ENCODE measurements at places on chromosomes 12 and 14.

- DNase-seq, result no peak
Measured at GRCh38 chr12:91273560-91273959, 90.9 kb upstream of the DCN start.

- no peak for DNase-seq
Measured at GRCh38 chr12:16325426-16325825, 22.0 kb upstream of the MGST1 start.

- DNase-seq, result no peak
Measured at GRCh38 chr12:62328296-62328921, 68.2 kb downstream of the USP15 start.

GRCh38 chr14:22084393-22085281, 411.0 kb upstream of the OR4E1 start:
- DNase-seq, result peak; percentile 4

- no peak for DNase-seq
Measured at GRCh38 chr12:110906083-110906482, 14.3 kb downstream of the MYL2 start.

DNA sequence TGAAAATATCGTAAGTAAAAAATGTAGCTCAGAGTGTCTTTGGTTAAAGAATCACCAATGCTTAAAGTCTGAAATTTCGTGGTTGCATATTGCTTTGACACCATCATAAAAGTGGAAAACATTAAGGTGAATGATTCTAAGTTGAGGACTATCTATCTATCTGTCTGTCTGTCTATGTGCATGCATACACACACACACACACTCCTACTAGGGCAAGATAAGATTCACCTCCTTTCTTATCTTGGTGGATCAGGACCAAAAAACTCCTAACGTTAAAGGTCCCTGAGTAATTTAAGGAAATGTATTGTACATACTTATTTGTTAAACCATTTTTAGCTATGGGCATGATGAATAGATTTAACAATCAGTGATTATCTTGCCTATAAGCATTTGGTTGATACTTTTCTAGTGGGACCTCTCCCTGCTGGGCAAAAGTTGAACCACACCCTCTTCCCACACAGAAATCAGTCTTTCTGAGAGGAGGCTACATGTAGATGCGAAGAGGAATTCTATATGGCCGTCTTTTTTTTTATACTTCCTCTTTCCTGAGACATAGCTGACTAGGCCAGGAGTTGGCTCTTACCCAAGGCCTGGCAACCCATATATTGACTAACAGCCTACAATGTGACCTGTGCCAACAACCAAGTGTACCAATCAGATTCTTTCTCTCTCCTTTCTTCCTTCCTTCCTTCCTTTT, 19.3 kb upstream of the LLPH start:
- no peak for DNase-seq

DNA sequence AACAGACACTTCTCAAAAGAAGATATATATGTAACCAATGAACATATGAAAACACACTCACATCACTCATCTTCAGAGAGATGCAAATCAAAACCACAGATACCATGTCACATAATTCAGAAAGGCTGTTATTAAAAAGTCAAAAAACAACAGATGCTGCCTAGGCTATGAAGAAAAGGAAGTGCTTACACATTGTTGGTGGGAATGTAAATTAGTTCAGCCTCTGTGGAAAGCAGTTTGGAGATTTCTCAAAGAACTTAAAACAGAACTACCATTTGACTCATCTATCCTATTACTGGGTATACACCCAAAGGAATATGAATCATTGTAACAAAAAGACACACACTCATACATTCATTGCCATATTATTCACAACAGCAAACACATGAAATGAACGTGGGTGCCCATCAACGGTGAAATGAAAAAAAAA, 35.1 kb downstream of the EIF2S3B start:
- DNase-seq, result no peak

DNA sequence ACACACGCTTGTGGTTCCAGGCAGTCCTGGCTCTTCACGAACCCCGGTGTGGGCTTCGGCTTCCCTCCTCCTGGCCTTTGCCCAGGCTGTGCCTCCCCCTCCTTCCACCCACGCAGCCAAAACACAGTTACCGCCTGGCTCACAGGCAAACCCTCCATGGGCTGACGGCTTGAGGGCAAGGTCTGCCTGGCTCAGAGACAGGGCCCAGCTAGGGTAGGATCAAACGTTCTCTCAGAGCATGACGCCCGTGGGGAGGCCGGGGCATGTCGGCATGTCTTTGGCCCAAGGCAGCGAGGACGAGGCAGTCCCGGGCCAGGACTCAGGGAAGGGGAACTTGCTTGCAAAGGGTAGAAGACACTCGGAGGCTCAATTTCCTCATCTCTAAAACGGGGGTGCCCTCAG, 2.1 kb downstream of the SLC25A47 start:
- DNase-seq, result no peak

DNA sequence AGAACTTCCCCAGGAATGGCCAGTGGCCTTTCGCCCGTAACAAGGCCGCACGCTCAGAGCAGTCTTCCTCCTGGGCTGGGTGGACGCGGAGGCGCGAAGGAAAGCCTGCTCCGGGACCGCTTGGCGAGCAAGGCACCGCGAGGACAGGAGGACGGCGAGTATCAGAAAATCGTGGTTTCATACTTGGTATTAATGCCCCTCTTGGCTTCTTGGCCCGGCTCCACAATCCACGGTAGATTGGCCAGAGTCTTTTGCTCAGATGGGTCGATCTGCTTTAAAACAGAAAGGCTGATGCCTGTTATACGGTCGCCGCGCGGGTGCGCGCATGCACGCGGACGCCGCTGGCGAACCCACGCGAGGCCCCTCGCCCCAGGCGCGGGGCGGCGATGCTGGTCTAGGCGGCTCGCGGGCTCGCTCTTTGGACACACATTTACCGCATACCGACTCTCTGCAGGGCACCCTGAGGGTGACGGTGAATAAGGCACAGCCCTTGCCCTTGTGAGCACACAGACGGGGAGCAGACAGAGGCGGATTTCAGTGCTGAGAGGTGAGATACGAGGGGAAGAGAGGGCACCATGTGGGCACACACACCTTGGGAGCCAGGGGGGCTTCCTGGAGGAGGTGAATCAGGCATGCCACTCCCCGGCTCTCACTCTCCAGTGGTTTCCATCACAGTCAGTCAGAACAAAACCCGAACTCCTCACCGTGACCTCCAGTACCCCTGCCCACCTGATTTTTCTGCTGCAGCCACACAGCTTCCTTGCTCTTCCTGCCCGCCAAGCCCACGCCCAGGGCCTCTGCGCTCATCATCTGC, 100.7 kb downstream of the APAF1 start:
- DNase-seq, result no peak

DNA sequence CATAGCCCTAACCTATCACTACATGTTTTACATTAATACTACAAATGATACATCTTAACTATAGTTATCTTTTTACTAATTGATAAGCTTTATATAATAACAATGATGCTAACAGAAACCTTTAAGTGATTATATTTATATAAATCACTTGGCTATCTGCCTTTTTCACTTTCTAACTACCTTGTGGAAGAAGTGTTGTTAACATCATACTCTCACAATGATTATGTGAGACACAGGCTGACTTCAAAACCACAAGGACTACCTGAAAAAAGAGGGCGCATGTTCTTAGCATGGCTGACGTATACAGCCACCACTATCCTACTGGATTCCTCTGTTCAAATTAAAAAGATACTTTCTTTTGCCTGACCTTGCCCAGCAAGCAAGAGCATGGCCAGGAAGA, 135.3 kb upstream of the SOX5 start:
- DNase-seq, result no peak

GRCh38 chr12:132024758-132025157, 75.0 kb downstream of the EP400 start:
- DNase-seq, result no peak

GRCh38 chr12:107917912-107918800, 143.7 kb downstream of the ASCL4 start:
- DNase-seq, result no peak

DNA sequence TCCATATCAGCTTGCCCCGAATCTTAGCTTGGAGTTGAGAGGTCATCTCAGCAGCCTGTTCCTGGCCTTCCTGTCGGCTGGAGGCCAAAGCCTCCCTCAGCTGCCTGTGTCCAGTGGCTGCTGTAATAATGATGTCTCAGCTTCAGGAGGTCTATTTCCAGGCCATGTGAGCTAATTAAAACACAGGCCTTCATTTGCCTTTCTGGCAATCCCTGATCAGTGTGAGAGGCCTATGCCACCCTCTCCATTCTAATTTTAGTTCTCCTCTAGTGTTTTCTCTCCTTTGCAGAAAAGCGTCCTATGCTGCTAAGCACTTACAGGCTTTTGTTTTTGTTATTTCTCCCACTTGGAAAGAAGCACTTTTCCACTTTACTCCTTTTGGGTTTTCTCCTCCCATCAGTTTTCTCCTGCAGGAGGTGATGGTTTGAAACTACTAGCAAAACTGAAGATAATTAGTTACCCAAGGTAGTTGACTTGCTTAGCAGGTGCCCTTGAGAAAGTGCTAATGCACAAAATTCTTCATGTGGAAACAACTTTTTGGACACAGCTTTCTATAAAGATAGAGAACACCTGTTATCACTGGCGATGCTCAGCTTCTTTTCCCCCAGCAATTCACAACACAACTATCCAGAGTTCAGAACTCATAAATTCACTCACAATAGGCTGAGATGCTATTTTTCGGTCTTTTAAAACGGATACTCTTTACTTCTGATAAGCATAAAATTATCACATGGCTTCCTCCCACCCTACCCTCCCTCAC, 255.3 kb upstream of the GARIN6 start:
- no peak for DNase-seq

DNA sequence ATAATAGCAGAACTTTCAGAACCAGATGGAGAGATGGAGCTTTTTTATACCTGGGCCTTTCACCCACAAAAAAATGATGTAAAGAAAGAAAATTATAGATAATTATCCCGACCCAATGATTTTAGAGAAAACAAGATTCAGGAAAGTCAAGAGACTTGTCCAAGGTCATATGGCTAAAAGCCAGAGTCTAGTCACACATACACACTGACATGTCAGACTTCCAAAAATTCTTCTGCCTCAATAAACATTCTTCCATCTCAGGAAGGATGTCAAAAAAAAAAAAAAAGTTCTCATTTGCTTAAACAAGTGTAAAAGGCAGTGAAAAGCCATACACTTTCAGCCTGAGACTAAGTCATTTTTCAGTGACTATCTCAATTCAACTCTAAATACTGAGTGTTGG, 116.0 kb downstream of the PRICKLE1 start:
- no peak for DNase-seq

DNA sequence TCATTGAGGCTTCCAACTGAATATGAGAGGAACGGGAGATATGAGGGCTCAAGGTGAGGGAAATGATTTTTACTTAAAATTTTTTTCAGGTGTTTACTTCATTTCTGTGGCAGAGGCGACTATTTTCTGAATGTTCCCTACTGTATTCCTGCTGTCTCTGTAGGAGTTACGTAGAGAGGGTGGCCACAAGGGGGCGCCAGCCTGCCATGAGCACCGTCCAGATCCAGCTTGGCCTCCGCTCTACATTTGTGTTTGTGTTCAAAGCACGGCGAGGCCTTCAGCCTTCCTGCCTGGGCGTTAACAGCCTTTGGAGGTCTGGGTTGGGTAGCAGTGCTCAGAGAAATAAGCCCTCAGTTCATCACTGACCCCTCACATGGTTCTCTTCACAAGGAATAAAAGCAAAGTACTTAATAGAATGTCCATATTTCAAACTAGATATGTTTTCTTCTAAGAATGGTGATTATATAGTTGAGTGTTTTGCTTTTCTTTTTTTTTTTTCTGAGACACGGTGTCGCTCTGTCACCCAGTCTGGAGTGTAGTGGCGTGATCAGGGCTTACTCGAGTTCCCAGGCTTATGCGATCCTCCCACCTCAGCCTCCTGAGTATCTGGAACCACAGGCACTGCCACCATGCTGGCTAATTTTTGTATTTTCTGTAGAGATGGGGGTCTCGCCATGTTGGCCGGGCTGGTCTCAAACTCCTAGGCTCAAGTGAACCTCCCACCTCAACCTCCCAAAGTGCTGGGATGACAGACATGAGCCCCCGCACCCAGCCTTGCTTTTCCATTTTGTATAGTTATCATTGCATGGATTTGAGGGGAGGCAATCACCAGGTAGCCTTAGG, 22.3 kb downstream of the CKB start:
- DNase-seq, result peak; percentile 28

- no peak for DNase-seq
Measured at GRCh38 chr12:41441180-41441579, 253.1 kb downstream of the PDZRN4 start.

DNA sequence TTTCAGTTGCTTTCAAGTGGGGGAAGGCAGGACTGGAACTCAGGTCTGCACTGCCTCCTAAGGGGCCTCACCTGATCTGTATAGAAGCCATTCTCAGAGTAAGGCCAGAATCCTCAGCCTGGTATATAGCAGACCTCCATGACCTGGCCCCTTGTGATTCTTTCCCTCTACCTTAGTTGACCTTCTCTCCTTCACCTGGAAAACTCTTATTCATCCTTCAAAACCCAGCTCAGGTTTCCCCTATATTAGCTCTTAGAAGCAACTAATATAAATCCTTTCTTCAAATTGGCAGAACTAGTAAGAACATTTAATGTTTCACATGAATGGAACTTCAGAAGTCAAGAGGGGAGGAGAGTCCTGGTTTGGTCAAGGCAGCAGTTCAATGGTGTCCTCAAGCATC, 26.0 kb upstream of the WSCD2 start:
- DNase-seq, result no peak

- DNase-seq, result no peak
Measured at GRCh38 chr12:65084579-65084978, 36.5 kb downstream of the WIF1 start.

DNA sequence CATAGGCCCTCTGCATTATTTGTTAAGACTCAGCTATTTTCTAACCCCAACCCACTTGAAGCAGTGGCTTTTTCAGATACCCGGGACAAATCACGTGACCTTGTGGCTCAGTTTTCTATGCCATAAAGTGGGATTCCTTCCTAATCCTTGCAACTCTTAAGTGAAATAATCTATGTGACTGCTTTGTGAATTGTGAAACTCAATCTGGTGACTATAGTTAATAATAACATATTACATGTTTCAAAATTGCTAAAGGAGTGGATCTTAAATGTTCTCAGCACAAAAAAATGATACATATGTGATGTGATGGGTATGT, 17.3 kb downstream of the EML1 start:
- no peak for DNase-seq

Measured in AG04449 (cell line).